Urothelium cell line (cell line): ENCODE measurements at places on chromosomes 7 and 10.

GRCh38 chr10:31697271-31698180 lies 231.1 kb downstream of the ARHGAP12 start:
- DNase-seq: peak; percentile 39

DNA sequence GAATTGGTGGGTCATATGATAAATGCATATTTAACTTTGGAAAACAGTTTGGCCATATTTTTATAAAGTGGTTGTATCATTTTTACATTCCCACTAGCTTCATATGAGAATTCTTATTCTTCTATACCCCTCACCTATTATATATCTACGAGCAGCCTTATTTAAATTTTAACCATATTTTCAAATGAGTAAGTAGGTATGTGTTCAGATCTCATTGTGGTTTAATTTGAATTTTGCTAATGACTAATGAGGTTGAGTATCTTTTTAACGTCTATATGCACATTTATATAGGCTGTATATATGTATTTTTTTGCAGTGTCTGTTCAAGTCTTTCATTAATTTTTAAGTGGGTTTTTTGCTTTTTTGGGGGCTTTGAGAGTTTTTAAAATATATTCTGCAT lies 14.2 kb downstream of the RAB18 start:
- DNase-seq: no peak

DNA sequence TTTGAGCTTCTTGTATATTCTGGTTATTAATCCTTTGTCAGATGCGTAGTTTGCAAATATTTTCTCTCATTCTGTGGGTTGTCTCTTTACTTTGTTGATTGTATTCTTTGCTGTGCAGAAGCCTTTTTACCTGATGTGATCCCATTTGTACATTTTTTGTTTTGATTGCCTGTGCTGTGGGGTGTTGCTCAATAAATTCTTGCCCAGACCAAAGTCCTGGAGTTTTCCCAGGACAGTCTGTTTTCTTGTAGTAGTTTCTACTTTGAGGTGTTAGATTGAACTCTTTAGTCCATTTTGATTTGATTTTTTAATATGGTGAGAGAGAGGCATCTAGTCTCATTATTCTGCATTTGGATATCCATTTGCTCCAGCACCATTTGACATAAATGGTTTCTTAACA lies 588.7 kb upstream of the MBL2 start:
- no peak for DNase-seq

- DNase-seq: peak; percentile 2
Measured at GRCh38 chr7:153887749-153888569, 164.2 kb upstream of the DPP6 start.

GRCh38 chr7:28643584-28644340 lies 231.4 kb downstream of the CREB5 start:
- no peak for DNase-seq

- no peak for DNase-seq
Measured at GRCh38 chr10:93403152-93404047, 78.7 kb downstream of the MYOF start.

DNA sequence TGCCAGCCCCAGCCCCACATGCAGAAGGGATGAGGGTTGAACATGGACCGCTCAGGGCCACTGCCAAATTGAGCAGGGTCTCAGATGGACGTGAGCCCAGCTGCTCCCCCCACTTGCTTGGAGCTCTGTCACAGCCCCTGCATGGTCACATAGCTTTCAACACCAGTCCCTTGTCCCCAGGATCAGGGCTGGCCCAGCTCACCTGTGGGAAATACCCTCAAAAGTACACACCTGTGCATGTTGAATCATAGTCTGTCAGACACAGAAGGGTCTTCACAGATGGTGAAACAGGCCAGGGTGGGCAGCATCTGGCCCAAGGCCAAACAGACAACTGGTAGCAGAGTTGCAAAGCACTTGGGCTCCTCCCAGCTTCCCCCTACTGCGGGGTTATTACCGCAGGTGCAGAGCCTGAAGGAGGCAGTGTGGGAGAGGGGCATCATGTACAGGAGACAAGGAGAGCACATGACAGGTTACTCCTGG lies 77.6 kb upstream of the UNC5B start:
- DNase-seq: no peak

DNA sequence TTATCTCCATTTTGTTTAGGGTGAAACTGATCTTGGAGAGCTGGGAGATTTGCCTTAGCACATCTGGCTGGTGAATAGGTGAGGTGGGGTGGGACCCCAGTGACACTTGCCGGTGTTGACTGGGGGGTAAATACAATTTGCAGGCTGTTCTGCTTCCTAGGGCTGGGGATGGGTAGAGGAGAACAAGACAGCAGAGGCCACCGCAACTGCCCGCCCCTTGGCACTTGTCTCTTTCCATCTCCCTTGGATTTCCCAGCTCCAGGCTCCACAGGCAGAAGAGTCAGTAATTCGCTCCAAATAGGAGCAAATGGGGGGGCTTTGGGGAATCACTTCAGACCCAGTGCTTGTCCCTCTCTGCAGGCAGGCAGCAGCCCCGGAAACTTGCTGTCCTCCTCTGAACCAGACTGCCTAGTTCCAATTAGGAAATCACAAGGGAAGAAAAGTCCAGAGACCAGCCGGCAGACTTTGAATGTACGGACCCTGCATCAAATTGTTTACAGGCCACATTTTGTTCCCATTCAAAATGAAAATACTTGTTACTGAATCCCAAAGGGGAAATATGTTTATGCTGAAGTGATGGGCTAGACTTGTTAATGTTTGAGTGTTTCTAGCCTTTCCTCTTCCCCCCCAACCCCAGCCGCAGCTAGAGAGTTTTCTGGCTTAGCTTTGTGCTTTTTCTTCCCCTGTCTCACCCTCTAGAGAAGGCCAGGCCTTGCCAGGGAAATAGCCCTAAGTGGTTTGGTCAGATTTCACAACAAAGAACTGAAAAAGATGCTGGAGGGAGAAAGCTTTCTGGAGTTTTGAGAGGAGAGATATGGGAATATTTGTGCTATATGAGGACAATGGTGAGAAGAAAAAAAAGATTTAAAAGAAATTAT lies 10.0 kb upstream of the INPP5F start:
- no peak for DNase-seq

- no peak for DNase-seq
Measured at GRCh38 chr7:55155351-55156117, 136.7 kb downstream of the EGFR start.

GRCh38 chr7:150962290-150962552 lies 15.9 kb downstream of the KCNH2 start:
- DNase-seq: no peak

GRCh38 chr10:129832573-129833467 lies 131.3 kb downstream of the EBF3 start:
- no peak for DNase-seq

DNA sequence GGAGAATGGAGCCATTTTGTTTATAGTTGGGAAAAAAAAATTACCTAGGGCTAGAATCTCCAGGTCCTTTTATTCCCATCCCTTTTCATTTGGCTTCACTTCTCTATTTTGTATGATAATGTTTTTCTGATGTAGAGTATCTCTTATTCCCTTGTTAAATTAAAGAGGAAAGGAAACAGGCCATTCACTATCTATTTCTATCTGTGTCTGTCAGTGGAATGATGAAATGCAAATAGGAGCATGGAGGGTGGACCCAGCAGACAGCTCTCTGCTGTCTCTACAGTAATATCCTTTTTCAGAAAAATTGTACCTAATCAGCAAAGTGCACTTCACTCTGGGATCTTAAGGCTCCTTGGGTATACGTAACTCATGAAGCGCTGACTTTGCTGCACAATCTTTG lies 136.0 kb downstream of the SRI start:
- DNase-seq: no peak

- no peak for DNase-seq
Measured at GRCh38 chr7:86966916-86967315, 92.5 kb downstream of the ELAPOR2 start.
